NCI-H524 (cell line): ENCODE measurements at places on chromosomes 12 and 14.

DNA sequence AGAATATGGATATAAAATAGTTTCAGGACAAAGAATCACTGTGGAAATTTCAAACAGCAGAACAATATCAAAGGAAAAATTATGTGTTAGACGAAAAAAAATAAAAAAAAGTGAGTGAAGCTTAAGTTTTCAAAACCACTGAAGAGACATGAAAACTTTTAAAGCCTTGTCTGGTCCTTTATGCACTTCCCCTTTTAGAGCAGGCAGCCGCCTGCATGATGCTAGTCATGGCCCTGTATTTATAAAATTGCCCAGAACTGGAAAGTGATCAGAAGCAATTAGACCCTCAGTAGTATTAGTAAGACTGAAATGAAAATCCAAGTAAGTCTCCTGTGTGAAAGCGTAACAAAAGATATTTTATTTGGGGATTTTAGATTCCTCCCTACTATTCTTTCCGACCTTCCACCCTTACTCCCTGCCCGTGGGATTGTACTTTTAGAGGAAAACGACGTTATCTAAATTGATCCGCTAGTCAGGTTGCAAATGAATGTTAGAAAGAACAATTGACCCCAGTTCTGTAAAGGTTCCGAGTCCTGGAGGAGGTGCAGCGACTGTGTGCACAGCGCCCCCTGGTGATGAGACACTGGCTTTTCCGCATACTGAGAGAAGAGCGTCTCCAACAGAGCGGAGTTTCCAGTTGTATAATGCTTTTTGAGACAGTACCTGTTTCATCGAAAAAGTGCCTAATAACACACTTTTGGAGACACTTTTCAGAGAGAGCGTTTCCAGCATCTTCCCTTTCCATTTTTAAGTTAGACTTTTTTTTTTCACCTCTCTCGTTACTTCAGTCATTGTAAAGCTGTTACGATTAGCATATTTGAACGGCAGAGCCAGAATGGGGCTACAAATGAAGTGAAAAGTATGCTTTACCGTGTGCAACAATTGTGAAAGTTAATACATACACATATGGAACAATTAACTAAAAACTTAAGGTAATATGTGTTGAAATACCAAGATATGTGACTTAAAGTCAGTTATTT lies 12.4 kb downstream of the MGST1 start:
- DNase-seq: peak; percentile 54

DNA sequence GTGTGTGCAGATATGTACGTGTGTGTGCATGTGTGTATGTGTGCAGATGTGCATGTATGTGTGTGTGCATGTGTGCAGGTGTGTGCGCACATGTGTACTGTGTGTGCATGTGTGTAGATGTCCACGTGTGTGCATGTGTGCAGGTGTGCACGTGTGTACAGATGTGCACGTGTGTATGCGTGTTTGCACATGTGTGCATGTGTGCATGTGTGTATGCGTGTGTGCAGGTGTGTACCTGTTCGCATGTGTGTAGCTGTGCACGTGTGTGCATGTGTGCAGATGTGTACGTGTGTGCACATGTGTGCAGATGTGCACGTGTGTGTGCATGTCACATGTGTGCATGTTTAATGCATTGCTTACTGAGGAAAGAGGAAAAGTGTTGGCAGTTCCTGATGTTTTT lies 55.7 kb upstream of the FKBP4 start:
- no peak for DNase-seq

DNA sequence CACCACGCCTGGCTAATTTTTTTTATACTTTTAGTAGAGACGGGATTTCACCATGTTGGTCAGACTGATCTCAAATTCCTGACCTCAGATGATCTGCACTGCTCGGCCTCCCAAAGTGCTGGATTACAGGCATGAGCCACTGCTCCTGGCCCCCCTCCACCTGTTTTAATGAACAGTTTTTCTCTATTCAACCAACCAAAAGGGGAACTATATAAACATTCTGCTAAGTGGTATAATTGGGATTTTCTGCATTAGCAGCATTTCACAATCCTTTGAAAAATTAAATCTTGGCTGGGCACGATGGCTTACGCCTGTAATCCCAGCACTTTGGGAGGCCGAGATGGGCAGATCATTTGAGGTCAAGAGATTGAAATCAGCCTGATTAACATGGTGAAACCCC lies 44.8 kb downstream of the KNTC1 start:
- no peak for DNase-seq

DNA sequence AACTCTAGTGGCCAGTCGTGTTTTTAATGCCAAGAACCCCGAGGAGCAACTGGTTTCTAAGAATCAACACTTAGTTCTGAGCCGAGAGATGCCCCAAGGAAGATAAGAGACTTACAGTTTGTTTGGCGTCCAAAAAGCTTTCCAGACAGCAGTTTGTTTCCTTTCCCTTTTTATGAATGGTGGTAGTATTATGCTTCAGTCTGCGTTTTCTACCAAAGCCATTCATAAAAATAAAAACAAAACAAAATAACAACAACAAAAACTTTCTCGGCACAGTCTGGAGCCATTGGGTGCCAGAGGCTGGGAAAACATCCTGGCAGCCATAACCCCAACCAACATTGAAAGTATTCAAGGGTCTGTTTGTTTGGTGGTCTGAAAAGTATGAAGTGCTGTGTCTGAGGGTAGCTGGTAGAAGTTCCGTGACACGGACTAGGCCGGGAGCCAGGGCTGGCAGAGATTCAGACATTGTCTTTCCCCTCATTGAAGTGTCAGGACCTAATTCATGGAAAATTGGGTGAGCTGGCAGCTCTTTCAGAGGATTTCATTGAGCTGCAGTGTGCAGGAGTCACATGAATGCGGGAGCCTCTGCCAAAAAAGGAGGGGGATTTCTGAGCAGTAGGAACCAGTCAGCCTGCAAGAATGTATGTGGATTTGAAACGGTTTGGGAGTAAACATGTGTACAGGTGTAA lies 124.2 kb downstream of the HMGA2 start:
- DNase-seq: no peak
